Naive thymus-derived CD4-positive, alpha-beta T cell (primary cell): ENCODE measurements at places on chromosomes 6 and 20.

GRCh38 chr6:54198134-54198533 lies 86.9 kb downstream of the MLIP start:
- H3K4me1 ChIP-seq, result no peaks in the 10 kb centered on the region
- H3K36me3 ChIP-seq, result no peaks in the 10 kb centered on the region
- H3K4me3 ChIP-seq, result no peak overlapping the region
- no peak for DNase-seq

DNA sequence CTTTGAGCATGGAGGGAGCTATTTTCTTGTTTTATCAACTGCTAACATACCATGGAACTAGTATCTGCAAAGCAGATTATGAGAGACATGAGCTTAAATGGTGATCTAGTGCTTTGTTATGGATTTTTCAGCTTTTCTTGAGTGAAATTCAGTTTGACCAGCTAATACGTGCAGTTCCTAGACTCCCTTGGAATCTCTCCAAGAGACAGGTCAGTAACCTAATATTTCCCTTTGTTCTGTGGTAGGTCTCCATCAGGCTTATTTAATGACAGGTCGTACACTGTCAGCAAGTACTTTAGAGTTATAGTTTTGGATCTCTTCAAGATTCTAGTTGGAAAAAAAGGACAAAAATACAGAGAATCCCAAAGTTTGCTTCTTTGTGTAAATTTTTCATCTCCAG lies 43.9 kb downstream of the HDAC2 start:
- H3K27me3 ChIP-seq, result no peaks in the 10 kb centered on the region
- no peaks in the 10 kb centered on the region for H3K4me1 ChIP-seq

DNA sequence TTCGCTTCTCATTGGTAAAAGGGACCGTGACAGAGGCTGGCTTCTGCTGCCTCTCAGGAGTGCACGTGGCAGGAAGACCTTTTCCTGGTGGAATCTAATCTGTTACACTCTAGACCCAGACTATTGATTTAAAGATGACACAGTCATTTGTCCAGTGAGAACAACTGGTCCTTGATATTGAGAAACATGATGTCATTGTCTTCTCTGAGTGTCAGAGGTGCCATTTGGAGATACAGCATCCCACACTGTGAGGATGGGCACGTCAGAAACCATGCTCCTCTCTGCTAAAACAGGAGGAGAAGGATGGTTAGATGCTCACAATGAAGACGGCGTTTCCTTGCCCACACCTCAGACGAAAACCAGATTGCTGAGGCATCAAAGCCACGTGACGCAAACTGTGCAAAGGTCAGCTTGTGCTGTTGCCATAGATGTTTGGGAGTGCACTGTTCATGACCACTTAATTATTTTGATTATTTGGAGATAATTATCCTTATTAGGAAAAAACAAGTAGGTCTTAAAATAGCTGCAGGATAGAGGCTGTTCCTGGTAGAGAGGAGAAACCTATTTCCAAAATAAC lies 169.0 kb downstream of the SMOC2 start:
- DNase-seq, result no peak
- H3K4me3 ChIP-seq, result no peak overlapping the region
- H3K27me3 ChIP-seq, result no peaks in the 10 kb centered on the region

DNA sequence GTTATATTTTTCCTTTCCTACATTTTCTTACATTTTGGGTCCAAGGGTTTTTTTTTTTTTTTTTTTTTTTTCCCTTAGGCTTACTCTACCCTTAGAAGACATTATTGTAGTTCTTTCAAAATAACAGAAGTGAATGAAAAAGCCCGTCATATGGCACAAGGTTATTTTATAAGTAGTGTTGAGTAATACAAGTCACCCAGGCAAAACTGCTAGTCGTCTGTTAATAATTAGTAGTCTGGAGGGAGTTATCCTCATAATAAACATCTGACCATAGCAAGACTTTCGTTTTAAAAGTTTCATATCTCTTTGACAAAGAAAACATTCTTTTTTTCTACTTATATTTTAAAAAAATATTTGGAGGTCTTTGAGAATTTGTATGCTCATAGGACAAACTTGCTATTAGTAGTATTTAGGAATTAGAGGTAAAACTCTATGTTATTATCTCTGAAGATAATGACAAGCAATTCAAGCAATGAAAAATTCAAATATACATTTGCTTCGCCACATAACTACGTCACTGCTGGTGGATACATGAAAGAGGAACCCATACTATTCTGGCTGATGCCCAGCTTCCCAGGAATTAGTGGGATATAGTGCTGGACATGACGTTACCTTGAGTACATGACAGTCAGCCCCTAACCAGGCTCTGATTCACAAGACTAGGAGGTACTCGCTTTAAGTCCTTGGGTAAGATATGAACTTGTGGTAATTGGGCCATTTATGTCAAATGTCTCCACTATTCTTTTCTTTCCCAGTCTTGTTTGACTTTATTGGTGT lies 532.8 kb downstream of the GRIK2 start:
- DNase-seq, result no peak
- no peaks in the 10 kb centered on the region for H3K27me3 ChIP-seq
- H3K27ac ChIP-seq, result no peak overlapping the region
- H3K4me3 ChIP-seq, result no peak overlapping the region

GRCh38 chr6:97026298-97026697 lies 101.8 kb downstream of the KLHL32 start:
- H3K27me3 ChIP-seq, result no peaks in the 10 kb centered on the region
- H3K36me3 ChIP-seq, result no peaks in the 10 kb centered on the region
- no peak overlapping the region for H3K27ac ChIP-seq
- no peaks in the 10 kb centered on the region for H3K4me1 ChIP-seq
- no peak for DNase-seq

DNA sequence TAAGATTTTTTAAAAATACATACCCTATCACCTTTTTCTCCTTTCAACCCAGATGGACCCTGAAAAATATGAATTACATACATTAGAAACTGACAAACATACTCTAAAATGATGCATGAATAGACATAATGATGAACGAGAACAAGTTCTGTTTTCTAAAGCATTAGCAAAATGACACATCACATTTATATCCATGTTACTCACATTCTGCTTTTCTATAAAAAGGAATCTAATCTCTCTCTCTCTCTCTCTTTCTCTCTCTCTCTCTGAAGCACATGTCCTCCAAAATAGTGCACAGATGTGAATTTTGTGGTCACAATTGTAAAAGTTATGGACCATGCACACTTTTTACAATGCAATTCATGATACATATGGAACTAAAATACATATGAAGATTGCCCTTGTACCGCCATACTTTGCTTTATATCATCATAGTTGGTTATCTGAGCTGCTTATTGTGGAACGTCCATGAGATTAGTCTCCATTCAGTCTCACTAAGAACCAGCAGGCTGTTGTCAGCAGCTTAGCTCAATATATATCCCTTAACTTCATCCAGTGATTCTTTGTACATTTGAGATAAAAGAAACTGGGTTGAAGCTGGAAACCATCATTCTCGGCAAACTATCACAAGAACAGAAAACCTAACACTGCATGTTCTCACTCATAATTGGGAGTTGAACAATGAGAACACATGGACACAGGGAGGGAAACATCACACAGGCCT lies 114.2 kb downstream of the COL12A1 start:
- H3K4me1 ChIP-seq, result no peaks in the 10 kb centered on the region
- H3K4me3 ChIP-seq, result no peak overlapping the region
- no peaks in the 10 kb centered on the region for H3K27me3 ChIP-seq
- no peak for DNase-seq

GRCh38 chr6:157597461-157598312 lies 216.7 kb downstream of the ZDHHC14 start:
- no peak overlapping the region for H3K27ac ChIP-seq
- H3K4me3 ChIP-seq, result no peak overlapping the region
- H3K27me3 ChIP-seq, result no peaks in the 10 kb centered on the region
- H3K36me3 ChIP-seq, result no peaks in the 10 kb centered on the region
- DNase-seq, result no peak
